ENCODE measurements at places on chromosomes 1 and 21.

DNA sequence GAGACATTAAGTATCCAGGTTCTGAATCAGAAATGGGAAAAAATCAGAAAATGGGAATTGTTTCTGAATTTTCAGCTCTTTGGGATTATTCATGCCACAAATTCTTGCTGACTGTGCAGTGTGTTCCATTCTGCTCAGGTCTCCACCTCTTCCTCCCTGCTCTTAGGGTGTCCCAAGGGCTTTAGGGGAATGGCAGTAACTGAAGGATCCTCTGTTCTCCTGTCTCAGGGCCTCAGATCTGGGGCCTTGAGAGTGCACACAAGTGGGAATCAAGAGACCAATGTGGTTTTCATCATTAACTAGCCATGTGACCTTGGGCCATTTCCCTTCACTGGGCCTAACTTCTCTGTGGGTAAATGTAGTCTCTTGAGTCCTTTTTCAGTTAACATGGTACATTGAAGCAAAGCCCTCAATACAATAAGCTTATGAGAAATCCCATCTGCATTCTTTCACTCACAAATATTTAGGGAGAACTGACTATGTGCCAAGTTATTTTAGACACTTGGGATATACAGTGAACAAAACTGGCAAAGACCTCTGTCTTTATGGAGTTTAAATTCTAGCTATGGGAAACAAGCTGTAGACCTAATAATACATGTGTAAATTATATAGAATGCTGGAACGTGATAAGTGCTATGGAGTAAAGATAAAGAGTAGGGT is 75.7 kb upstream of the SPATA6 start:
- no peak for DNase-seq

- DNase-seq = no peak
Observed at GRCh38 chr1:201361652-201362504, 15.6 kb downstream of the TNNT2 start.

DNA sequence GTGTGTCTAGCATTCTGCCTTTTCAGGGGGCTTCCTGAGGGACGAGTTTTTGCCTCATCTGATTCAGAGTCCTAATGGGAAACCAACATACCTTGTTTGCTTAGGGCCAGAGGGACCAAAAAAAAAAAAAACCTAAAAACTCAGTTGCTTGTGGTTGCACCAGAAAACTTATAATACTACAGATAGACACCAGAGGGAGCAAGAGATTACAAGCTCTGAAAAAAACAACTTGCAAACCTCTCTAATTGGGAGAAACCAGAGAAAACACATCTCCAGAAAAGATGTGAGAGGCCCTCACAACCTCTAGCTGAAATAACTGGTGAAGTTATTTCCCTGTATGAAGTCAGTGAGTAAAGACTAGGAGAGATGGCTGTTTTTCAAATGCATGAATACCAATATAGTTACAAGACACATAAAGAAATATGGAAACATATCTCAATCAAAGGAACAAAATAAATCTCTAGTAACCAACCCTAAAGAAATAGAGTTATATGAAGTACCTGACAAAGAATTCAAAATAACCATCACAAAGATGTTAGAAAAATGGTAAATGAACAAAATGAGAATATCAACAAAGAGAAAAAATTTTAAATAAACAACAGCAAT is 233.7 kb upstream of the NFIA start:
- DNase-seq = no peak

- DNase-seq = no peak
Observed at GRCh38 chr1:43104027-43104763, 67.9 kb downstream of the EBNA1BP2 start.

GRCh38 chr1:1891349-1892078 is 627 bp upstream of the GNB1 start:
- peak; percentile 79 for DNase-seq

DNA sequence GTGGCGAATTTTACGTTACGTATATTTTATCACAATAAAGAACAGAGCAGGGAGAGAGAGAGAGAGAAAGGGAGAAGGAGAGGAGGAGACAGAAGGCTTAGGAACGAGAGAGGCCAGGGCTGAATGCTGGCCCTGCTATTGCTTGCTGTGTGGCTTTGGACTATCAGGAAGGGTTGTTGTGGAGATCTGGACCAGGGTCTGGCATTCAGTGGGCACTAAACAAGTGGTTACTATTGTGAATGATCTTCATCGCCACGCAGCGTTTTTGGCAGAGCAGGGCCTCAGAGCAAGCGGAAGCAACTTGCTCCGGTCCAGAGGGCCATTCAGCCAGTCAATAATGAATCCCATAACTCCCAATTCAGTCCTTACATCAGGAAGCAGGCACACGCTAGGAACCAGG is 26.4 kb downstream of the PIK3C2B start:
- DNase-seq = no peak

- DNase-seq = no peak
Observed at GRCh38 chr1:15283526-15283925, 36.5 kb downstream of the FHAD1 start.

DNA sequence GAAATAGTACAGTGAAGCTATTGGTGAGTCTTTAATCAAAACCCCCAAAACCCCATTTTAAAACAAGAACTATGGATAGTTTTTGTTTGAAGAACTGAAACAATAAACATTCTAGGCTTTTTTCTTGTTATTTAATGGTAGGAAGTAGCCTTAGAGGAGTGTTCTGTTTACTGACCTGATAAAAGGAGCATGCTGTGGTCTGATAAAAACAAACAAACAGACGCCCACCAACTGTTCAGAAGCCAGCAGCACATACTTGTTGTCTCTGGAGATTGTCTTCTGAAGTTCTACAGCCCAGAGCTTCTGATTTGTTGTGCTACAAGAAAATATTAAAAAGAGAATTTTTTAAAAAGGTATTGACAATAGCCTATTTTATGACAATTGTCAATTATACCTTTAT is 54.1 kb upstream of the CFAP298 start:
- DNase-seq = no peak

DNA sequence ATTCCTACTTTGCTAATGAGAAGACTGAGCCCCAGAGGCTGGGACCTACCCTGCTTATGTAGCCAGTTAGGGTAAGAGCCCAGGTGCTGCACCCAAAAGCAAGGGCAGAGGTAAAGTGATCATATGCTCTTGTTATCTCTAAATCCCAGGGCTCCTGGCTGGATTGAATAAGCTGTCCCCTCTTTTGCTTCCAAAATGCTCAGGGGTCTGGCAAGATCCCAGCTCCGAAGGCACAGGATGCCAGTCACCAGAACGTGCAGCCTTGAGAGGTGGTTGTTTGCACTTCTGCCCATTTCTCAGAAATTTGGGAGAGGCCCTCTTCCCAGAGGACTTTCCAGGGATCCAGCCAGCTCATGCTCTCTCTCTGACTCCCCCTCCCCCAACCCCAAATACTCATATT is 142.4 kb upstream of the TMEM51 start:
- no peak for DNase-seq

DNA sequence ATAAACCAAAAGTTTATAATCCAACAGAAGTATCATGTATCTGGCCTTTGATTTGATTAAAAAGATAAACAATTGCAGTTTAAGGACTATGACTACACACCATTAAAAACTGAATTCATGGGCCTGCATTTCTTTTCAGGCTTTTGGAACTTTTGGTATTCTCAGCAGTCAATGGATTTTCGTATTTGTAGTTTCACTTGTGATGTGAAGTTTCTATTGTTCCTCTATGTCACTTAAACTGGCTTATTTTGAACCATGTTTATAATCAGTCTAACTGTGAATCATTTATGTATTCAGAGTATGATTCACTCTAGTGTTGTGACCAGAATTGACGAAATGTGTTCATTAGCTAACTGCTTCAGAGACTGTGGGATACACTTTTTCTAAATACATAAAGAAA is 132.9 kb downstream of the COQ8A start:
- DNase-seq = no peak

DNA sequence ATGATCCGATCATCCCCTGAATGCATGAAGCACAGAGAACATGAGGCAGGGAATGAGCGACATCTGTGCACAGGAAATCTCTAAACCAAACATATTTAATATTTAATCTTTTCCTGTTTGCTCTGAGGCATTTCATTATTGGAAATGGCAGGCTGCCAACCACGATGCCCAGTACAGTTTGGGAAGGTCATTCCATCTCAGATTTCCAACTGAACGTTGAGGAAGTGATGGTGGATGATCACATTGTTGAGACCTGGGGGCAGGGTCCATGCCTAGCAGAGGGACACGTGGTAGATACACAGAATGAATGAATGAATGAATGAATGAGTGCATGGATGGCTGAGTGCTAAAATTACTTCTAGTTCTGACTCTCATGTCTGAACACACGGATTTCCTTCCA is 15.9 kb upstream of the FASLG start:
- DNase-seq = no peak

- DNase-seq = no peak
Observed at GRCh38 chr21:15249285-15249993, 184.6 kb upstream of the NRIP1 start.

DNA sequence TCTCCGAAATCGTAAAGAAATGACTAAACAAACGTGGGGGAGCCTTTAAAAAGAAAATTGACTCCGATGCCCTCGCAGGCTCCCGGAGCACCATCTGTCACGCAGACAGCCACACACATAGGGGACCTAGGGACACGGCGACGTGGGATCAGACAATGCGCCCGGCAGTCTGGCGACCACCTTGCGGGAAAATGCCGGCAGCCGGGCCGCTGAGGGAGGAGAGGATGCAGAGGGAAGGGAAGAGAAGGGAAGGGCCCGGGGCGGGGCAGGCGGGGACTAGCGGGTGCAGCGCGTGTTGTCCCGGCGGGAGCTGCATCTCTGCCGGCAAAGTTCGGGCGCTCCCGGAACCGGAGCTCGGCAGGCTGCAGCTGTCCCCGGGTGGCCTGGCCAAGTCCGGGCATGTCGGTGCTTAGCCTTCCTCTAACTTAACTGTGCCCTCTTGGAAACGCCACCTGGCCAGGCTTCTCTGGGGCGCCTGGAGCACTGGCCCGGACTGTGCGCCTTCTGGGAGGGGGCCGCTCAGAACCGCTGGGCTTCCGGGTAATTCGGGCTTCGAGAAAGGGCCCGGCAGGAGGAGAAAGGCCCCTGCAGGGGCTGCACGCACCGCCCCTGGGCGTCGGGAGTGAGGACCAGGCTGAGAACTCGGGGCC is 1.8 kb downstream of the NHLH2 start:
- DNase-seq = no peak

DNA sequence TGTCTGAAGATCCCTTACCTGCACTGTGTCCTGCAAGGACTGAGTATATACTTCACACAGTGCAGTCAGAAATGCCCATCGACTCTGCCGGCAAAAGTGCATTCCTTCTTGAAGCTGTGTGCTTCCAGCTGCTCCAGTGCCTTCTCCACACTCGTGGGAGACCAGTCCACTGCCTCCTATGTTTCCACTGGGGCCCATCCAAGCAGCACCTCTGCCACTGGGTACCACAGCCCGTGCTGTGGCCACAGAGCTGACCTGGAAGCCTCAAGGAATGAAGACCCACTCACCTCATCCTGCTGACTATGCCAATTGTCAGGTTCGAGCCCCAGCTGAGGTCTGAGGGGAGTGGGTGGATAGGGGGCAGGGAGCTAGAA is 108.1 kb downstream of the GDAP2 start:
- DNase-seq = no peak

DNA sequence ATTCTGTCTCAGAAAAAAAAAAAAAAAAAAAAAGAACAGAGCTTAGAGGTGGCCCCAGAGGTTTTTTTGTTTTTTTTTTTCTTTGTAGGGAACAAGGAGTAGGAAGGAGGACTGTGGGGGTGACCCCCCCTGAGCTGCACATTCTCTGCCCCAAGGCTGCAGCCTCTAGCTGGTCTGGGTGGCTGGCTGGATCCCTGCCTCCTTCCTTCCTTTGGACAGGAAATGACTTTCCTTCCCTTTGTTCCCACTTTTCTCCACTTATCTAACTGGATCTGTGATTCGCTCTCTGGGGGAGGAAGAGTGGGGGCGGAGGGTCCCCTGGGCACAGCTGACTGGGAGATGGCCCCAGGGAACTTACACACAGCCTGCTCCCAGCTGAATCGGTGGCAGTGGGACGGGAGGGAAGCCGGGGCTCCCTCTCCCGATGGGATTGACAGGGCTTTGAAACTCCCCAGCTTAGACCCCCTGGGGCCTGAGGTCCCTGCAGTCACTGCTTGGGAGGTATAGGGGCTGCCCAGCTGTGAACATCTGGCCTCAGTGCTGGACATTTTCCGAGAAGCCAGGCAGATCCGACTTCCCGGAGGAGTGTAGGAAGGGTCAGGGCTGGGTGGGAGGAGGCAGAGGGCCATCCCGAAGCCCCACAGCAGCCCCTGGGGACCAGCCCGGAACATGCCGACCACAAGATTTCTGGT is 2.1 kb downstream of the FBLIM1 start:
- DNase-seq = no peak

- no peak for DNase-seq
Observed at GRCh38 chr1:65581119-65581518, 160.7 kb downstream of the LEPR start.

- DNase-seq = no peak
Observed at GRCh38 chr1:109530457-109531087, 9.1 kb upstream of the GPR61 start.

DNA sequence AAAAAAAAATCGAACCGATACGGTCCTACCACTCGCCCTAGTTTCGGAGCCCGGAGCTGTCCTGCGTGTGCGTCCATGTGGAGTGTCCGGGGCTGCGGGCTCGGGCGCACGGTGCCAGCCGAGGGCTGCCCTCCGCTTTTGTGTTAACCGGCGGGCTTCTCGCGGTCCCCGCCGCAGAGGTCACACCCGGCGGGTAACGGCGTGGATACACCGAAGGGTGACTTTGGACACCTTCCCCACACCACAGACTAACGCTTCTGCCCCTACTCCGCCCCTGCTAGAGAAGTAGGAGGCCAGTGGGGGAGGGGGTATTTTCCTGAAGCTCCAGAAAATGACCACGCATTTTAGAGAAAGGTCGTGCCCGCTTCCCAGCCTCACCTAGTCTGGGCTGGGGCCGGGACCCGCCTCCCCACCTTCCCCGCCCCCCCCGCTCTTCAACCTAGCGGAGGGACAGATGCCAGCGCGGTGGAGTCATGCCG is 609 bp upstream of the ATF3 start:
- no peak for DNase-seq

DNA sequence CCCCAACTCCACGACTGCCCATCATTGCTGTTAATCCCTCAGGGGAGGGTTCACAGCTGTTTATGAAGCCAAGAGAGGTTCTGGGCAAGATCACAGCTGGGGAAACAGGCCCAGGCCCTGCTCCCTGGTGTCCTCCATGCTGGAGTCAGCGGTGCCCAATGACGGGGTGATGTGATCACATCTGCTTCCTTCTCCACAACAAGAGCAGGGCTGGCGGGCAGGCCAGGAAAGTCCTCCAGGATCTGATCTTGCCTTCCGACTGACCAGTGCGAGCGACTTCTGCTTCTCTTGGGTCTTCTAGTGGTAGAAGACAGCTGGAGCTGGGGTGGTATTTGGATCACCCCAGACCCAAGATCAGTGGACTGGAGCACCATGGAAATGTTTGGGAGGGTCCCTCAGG is 951 bp upstream of the LINGO4 start:
- DNase-seq = no peak

- DNase-seq = no peak
Observed at GRCh38 chr1:236275586-236275985, 6.2 kb downstream of the ERO1B start.

- DNase-seq = no peak
Observed at GRCh38 chr1:215606564-215607168, 39.6 kb downstream of the KCTD3 start.

- no peak for DNase-seq
Observed at GRCh38 chr1:89310505-89310904, 37.8 kb upstream of the GBP5 start.

Data from T-helper 1 cell (primary cell).